Left renal cortex interstitium (tissue), 4 donors: ENCODE measurements at places on chromosomes 5 and 9. TPM values are rescaled to one million over a fixed set of nuclear protein-coding genes. Genes with fewer than 3 reads are reported as not detected.

GABBR2 gene
- 5.6 TPM for polyA plus RNA-seq

PTGER4 gene
- polyA plus RNA-seq = 11.0 TPM

HMHB1 gene
- not detected for polyA plus RNA-seq

NUTM2G gene
- polyA plus RNA-seq = 1.6 TPM

PLPP7 gene
- polyA plus RNA-seq = 2.7 TPM

SKP1 gene
- 997 TPM for polyA plus RNA-seq

TOR4A gene
- polyA plus RNA-seq = 3.9 TPM

FOXD1 gene
- polyA plus RNA-seq = 7.9 TPM

VLDLR gene
- 31.8 TPM for polyA plus RNA-seq

HSPB3 gene
- not detected for polyA plus RNA-seq

HACD4 gene
- polyA plus RNA-seq = 2.9 TPM

ANKRD31 gene
- 0.66 TPM for polyA plus RNA-seq

SH3RF2 gene
- polyA plus RNA-seq = 6.5 TPM

FGF1 gene
- 14.6 TPM for polyA plus RNA-seq

SCGB3A2 gene
- not detected for polyA plus RNA-seq

CNTFR gene
- 33.1 TPM for polyA plus RNA-seq

SH3TC2 gene
- 1.0 TPM for polyA plus RNA-seq

PCDHA9 gene
- 0.03 TPM for polyA plus RNA-seq

PRSS3 gene
- 0.78 TPM for polyA plus RNA-seq

C5orf58 gene
- 0.20 TPM for polyA plus RNA-seq

SPATA31C1 gene
- 0.71 TPM for polyA plus RNA-seq
